Brain microvascular endothelial cell (primary cell): ENCODE measurements at places on chromosomes 1 and 21.

DNA sequence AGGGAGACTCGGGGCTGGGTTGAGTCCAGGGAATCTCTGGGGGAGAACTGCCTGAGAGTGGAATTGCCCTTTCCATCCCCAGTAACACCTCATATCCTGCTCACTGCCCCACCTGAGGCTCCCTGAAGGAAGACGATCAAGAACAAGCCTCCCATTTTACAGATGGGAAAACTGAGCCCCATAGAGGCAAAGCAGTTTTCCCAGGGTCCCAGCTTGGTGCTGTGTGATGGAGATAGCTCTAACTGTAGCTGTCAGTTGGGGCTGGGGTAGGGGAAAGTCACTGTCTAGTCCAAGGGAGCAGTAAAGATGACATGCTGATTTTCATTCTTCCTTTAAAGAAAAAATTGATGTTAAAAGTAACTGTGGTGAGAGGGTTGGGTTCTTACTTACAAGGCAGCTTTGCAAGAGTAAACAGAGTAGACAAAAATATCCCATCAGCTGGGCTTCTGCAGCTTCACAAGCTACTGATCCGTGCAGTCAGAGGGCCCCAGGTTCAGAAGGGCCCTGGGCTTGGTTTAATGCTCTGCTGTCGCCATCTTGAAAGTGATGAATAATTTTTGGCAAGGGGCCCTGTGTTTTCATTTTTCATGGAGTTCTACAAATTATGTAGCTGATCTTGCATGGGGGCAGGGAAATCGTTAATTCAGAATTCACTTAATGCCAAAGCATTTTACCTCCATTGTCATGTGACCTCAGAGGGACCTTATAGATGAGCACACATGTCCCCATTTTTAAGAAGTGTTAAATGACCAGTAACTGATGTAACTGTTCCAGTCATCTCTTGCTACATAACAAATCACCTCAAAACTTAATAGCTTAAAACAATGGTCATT is 17.6 kb upstream of the TNFRSF1B start:
- no peak for DNase-seq

- no peak for DNase-seq
These were observed 5.6 kb upstream of the SLC2A5 start for GRCh38 chr1:9075022-9075421.

DNA sequence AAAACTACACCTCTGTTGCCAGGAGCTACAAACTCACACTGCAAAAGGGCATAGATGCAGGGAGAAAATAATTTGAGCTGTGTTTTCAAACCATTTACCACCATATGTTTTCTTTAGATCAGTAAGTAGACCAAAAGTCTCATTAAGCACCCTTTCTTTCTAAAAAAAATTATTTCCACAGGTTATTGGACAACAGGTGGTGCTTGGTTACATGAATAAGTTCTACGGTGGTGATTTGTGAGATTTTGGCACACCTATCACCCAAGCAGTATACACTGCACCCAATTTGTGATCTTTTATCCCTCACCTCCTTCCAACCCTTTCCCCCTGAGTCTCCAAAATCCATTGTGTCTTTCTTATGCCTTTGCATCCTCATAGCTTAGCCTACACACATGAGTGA is 21.1 kb downstream of the MAP10 start:
- no peak for DNase-seq

DNA sequence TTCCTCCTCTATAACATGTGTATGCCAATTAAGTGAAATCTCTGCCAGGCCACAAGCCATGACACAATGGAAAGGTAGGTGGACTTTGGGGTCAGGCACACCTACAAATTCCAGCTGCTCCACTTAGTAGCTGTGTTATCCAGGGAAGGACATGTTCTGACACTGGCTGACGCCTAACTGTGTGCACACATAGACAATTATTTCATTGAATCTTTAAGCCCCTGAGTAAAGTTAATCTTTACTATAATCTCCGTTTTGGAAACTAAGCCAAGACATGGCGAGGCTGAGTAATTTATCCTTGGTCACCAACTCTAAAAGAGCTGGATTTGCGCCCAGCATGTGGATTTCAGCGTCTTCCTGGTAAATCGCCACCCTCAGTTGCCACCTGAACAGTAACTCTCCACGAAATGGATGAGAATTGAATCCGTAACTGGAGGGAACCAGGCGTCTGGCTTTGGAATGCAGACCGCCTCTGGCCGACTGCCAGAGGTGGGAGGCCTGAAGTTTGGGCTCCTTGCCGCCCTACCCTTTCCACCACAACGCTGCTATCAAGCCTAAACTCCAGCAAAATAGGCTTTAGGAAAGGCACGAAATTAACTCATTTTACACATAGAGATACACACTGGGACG is 888 bp upstream of the SNRPE start:
- no peak for DNase-seq

- no peak for DNase-seq
These were observed 604.8 kb upstream of the CXADR start for GRCh38 chr21:16908077-16908476.
